HS-27A (cell line): ENCODE measurements at places on chromosomes 2 and 18.
A peak's percentile ranks its signal among the peaks of the same experiment; 100 is the strongest.

DNA sequence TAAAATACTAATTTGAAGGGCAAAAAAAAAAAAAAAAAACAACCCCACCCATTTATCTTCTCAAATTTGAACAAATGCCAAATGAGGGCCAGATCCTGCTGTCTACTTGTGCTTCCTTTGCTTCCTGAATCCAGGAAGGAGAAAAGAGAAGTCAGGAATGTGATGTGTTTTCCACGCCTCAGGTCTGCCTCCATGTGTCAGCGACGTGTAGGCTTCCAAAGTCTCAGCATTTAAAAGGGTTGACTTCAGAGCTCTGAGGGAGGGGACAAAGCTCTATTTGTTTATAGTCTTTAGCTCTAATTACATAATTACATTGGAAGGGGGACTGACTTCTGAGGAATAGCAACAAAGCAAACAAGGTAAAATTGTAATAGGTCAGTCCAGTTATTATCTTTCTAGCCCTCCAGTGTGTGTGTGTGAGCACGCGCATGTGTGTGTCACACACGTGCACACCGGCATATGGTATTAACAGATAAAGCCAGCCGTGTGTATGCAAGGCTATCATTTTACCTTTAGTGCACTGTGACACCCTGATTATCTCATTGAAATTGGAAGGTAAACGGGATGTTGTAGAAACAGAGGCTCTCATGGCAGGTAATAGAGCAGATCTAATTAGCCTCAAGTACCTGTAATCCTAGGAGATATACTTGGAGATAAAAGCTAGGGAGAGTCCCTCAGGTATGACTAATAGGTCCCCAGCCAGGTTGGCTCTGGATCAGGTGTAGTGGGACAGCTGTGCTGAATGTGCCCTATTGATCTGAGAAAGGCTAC lies 911.4 kb upstream of the ZEB2 start:
- DNase-seq, result no peak

DNA sequence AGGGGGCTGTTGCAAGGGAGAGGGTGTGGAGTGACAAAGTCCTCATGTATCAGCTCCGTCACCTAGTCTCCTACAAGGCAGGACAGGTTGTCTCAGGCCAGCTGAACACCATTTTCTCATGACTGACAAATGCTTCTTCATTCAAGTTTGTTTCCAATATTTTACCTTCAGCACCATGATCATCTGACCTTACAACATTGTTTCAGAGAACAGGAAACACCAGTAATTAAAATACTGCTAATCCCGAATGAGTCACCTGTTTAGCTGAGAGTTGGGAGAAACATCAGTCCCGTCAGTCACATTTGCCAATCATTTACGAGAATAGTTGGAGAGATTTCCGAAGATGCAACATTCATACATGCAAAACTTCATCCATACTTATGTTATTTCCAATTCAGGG lies 25.7 kb upstream of the SP5 start:
- DNase-seq, result no peak

GRCh38 chr2:213087040-213087439 lies 64.4 kb downstream of the IKZF2 start:
- no peak for DNase-seq

GRCh38 chr2:183195998-183196409 lies 71.8 kb downstream of the NUP35 start:
- DNase-seq, result no peak

DNA sequence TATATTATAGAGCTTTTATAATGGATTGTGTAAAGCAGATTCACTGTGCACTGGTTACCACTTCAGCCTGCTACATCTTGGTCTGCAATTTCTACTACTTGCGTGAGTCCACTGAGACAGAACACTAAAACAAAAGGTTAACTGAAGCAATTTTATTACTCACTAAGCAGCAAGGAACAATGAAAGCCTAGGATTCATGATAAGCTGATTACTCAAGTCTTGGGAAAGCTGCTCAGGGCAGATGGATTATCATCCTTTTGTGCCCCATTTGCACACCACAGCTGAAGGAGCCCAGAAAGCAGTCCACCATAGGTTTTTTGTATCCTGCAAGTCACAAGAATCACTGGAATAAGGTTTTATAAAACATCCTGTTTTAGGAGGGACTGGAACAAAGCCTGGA lies 1215.2 kb upstream of the TMEFF2 start:
- no peak for DNase-seq

DNA sequence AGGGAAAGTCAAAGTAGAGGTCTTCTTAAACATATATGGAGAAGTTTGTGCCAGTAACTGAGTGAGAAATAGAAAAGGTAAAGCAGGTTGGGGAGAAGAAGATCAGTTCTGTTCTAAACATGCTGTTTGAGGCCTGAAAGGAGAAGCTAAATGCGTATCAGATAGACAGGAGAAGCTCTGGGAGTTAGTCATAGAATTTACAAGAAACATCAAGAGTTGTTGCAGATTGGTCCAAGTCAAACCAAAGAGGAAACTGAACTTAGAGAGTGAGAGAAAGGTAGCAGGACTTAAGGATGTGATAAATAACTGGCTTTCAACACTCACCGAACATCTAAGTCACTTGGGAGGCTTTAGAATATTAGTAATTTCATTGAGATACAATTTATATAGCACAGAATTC lies 29.2 kb upstream of the CERS6 start:
- DNase-seq, result no peak

DNA sequence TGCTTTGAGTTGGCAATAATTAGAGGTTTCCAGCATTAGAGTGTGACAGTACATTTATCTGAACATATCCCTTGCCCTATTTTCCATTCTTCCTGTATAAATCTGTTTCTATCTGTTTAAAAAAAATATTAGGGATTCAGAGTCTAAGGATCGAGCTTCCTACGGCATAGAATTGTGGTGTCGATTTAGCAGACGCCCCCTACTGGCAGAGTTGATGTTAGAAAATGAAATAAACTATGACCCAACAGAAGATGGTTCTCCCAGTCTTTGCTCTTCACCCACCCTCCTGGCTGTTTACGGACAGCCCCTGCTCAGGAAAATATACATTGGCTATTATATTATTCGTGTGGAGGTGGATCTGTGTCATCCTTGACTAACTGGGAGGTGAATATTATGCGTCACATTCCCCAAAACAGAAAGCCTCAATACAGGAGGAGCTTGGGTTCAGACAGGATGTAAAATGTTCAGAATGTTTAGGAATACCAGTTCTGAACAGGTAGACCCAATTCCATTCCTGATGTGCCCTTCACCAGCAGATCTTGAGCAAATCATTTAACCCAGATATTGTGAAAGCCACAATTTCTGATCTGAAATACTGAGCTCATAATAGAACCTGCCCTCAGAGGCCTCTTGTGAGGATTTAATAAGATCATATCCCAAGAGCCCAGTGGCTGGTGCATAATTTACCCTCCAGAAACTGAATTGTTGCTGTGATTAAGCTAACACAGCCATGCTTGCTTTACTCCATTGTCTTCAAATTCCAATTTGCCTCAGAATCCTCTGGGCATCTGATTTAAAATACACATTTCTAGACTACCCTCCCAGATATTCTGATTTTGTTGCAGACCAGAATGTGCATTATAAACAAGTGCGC lies 10.8 kb upstream of the ERMN start:
- no peak for DNase-seq

DNA sequence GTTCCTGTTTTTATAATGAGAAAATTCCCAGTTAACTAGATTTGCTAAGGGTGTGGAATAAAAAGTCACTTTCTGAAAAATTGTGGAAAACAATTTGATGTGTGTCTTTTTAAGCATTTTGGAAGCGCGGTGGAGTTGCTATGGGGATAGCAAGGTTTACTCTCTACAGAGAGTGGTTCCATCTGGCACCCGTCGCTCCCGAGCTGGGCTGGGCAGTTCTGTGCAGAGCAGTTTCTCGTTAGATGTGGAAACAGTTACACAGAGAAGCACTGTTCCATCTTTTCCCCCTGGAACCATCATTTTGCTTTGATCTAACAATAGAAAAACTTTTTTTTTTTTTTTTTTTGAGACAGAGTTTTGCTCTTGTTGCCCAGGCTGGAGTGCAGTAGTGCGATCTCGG lies 17.4 kb downstream of the LDLRAD4 start:
- DNase-seq, result no peak

- DNase-seq, result peak; percentile 41
Observed at GRCh38 chr18:59516356-59517155, 157.5 kb upstream of the LMAN1 start.

- no peak for DNase-seq
Observed at GRCh38 chr2:74369976-74370375, 10.1 kb downstream of the DCTN1 start.

DNA sequence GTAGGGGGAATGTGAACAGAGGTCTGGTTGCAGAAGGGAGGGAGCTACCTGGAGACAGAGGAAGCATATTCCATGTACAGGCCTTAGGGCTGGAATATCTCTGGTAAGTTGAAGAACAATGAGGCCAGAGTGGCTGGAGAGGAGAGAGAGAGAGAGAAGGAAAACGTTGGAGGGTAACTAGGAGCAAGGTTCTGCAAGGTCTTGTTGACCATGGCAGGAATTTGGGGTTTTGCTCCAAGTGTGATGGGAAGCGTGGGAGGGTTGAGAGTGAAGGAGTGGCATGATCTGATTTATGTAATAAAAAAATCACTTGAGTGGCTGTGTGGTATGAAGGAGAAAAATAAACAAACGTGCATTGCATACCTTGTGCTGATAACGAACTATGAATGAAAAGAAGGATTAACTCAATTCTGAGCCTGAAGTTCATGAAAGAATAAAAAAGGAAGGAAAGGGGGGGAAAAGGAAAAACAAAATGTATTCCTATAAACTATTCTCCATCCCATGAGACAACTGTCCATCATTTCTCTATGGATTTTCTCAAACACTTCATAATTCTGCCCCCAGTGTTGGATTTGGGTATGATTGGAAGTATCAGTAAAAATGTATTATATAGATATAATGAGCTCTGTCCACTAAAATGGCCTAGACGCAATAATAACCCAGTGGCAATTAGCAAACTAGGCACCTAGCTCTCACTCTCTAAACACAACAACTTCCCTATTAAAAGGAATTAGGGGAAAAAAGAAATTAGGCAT lies 59.7 kb upstream of the PMAIP1 start:
- no peak for DNase-seq
